ENCODE measurements at places on chromosomes 11 and 22.

- DNase-seq: no peak
These were observed 143.1 kb upstream of the DDI1 start for GRCh38 chr11:103893371-103893770.

- DNase-seq: no peak
These were observed 159.6 kb downstream of the TBC1D22A start for GRCh38 chr22:46922037-46922436.

GRCh38 chr11:120643284-120643683, 131.7 kb downstream of the GRIK4 start:
- no peak for DNase-seq

- peak; percentile 18 for DNase-seq
These were observed 235.3 kb upstream of the SORL1-AS1 start for GRCh38 chr11:121688055-121688491.

- DNase-seq: no peak
These were observed 8.4 kb upstream of the CEP295 start for GRCh38 chr11:93653080-93653479.

DNA sequence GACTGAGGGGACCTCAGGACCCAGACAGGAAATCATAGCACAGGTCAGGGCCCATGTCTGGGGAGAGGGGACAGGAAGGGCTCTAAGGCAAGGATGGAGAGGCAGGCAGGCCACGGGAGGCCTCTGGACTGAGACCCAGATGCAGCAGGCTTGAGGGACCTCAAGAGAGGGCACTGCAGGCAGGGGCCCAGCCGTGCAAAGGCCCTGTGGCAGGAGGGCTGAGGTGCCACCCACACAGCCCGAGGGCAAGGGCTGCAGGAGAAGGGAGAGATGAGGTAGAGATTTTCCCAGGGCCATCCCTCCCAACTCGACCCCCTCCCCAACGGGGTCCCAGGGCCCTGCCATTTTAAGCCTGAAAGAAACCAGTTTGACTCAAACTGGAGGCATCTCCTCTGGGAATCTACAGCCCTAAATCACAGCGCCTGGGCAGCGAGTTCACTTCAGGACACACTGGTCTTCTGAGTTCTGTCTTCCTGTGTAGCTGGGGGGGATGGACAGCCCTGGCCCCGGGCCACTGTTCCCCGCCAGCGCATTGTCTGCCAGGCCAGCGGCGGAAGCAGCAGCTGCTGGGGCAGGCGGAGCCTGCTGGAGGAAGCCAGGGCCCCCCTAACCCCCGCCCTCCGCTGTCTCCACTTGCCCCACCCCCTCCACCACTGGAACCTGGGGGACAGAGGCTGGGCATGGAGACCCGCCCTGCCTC, 20.3 kb upstream of the WNT7B start:
- DNase-seq: peak; percentile 97

GRCh38 chr11:134503100-134503499, 91.1 kb upstream of the B3GAT1 start:
- DNase-seq: no peak

- no peak for DNase-seq
These were observed 800 bp downstream of the KCTD21 start for GRCh38 chr11:78187366-78188285.

- peak; percentile 49 for DNase-seq
These were observed 70.8 kb downstream of the BLID start for GRCh38 chr11:122045181-122045586.

DNA sequence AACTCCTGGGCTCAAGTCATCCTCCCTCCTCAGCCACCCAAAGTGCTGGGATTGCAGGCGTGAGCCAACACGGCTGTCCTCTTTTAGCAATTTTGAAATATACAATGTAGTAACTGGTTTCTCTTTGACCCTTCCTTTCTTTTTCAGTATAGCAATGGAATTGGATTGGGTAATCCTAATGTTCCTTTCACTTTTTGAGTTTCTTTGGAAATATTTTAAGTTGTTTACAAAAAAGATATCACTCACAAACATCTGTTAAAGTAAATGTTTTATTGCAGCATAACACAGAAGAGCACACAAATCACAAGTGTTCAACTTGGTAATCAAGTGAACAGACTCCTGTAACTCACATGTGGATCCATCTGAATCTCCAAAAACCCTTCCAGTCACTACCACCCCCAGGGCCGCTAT, 44.6 kb upstream of the EP300 start:
- DNase-seq: no peak

DNA sequence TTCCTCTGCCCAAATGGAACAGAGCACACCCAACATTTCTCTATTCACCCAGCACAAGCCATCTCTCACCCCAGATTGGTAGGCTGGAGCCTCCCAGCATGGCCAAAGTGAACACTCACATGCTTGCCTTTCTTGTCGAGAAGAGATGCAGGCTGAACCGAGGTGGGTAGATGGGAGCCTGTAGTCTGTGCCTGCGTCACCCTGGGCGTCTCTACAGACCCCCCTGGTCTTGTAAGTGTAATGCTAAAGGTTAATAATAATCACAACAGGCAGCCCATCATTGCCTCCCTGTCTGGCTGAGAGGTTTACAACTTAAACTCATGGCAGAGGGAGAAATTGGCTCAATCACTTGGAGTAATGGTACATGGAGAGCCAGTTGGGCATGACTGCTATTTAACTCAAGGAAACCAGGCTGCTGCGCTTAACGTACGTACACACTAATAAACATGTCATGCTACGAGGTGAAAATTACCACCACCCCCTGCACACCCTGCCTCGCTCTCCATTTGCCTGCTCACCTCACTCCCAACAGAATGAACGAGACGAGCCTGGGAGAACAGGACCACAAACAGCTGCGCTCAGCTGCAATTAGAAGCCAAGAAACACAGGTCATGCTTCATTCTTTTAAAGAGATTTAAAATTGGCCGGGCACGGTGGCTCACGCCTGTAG, 9.1 kb upstream of the ZBTB16 start:
- no peak for DNase-seq

DNA sequence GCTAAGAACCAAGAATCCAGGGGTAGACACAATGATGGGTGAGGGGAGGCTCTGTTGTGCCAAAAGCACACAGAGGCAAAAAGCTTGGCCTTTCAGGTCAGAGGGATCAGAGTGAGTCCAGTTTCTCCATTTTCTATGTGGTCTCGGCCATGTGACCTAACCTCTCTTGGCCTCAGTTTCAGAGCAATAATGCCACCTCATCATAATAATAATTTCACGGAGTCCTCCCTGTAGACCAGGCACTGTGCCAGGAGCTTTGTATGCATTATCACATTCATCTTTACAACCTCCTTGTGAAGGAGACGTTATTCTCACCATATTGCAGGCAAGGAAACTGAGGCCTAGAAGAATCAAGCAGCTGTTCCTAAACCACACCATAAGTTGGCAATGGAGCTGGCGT, 120.2 kb downstream of the WT1 start:
- no peak for DNase-seq

GRCh38 chr11:116730601-116731000, 42.2 kb downstream of the BUD13 start:
- peak; percentile 50 for DNase-seq

- no peak for DNase-seq
These were observed 42.1 kb downstream of the ARL14EP start for GRCh38 chr11:30364837-30365482.

DNA sequence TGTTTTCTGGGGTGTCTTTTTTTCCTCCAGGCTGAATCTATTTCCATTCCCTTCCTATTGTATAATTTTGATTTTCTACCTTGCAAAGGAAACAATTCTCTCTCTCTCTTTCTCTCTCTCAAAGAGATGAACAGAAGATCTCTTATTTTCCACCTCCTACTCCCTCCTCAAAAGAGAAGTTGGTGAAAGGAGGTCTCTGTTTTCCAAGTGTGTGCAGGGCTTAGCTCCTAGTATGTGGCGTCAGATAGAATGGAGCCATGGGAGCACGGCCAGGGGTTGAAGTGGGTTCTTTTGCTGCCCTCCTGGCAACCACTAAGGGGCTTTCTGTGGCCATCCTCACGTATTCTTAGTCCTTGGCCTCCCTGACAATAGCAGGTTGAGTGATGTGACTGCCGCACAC, 480 bp downstream of the TRIM34 start:
- no peak for DNase-seq

- DNase-seq: no peak
These were observed 1.1 kb downstream of the MYBPC3 start for GRCh38 chr11:47351156-47352126.

DNA sequence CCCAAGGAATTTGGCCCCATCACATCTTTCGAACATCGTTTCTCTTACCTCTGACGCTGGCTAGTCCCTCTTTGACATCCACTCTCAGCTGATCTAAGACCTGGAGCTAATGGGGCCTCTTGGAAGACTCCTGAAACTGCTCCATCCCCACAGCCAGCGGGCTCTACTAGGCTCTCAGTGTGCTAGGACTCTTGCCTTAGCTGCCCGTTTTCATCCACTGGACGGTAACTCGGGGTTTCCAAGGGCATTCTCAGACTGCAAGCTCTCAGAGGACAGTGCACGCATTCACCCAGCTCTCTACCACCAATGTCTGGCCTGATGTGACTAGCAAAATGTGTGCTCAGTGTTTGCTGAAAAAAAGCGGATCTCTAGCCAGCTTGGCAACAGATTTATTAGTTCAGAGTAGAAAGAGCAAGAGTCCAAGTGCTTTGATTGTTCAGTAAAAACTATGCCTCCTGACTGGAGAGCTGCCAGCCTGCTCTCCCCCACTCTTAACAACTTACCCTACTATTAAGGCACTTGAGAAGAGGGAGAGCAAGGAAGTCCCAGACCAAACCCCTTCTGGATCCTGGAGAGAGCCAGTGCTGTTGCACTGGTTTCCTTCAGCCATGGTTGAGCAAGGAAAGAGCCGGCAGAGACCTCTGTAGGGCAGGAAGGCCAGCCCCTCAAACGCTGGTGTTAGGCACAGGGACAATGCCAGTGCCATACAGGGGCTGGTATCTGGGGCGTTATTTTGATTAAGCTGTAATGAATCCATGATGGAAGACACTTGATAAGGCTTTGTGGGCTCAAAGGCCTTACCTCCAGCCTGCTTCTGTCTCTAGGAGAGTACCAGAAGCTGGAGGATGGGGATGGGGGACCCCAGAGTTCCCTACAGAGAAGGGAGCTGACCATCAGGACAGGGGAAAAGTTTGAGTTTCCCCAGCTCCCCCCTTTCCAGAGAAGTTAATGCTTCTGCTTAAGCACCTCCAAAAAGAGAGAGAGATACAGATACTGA, 9.2 kb downstream of the RELA start:
- DNase-seq: no peak

DNA sequence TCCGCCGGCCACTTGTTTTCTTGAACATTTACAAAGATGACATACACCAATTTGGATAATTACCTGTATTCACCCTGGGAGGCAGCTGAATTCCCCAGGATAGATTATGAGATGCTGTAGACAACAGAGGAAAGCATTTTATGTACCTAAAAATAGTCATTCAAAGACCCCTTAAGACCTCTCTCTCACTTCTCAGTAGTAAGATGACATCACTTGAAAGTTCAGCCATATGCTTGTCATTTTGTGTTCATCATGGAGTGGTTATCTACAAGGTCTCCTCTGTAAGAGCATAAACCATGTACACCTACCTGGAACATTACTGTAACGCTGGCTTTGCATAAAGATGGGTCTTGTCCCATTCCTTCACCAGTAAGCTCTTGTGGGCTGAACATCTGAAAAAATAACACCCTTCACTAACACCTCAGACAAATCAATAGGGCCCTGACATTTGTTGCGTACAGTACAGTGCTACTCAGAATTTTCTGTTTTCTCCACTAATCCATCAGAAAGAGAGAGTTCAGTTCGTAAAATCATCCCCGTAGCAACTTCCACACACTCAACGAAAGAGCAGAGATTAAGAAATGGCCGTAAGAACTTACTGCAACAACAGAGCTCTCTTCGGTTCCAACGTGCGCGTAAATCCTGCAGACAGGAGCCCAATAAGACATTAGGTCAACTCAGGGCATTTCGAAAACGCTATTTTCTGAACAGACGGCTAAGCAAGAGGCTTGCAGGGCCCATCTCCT, 15.6 kb upstream of the WDR74 start:
- DNase-seq: no peak

DNA sequence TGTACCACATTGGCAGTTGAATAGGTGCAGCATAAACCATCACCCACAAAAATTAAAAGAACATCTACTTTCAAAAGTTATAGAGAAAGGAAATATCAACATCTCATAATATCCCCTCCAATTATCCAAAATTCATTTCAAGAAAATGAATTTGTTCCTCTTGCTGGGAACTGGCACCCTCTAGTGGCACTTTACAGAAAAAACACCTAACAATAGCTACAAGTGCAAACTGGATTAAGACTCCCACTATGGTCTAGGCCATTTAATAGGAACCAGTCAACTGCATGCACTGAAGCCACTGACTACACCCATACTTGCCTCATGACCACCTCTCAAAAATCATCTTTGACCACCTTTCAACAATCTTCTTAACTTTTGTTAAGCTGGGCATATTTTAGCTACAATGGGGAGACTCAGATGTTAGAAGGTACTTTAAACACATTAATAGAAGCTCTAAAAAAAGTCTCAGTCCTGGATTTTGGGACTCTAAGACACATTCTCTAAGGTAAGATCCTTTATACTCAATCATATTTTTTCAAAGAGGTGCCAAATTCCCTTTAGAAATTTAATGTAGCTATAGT, 17.3 kb downstream of the TRAF6 start:
- DNase-seq: peak; percentile 48

DNA sequence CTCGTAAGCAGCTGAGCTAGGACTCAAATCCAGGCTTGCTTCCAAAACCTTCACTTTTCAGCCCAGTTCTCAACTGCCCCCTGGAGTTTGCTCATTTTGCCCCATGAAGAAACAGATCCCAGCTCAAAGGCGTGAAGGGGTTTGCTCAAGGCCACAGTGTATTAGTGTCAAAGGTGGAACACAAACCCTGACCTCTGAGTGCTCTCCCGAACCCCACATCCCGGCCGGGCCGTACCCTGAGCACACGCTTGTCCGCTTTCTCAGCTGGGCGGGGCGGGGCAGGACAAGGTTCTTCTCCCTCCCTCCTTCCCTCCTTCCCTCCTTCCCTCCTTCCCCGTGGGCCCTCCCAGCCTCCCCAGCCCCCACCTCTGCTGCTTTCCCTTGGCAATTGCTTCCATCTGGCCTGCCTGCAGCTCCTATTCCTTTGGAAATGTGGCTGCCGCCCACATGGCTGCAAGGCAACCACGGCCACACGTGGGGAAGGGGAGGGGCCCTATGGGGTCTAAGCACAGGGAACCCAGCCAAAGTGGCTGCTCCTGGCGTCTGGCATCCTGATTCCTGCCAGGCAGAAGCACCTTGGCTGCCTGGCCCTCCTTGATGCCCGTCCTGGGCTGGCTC, 4.1 kb downstream of the ST3GAL4 start:
- DNase-seq: peak; percentile 94

DNA sequence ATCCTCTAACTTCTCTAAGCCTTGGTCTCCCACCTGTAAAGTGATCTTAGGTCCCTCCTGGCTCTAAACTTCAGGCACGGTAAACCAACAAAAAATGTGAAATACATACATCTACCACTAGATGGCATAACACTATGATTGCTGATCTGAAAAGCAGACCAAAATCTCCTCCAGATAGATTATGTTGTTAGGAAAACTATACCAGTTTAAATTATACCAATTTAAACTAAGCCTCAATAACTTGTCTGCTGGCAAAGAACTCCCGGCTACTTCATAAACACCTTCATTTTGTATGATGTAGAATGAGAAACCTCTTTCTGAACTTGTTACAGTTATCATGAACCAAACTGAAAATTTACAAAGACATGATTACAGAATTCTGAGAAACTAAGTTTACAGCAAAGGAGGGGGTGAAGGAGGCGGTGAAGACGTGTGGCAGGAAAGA, 85.9 kb downstream of the SBF2 start:
- DNase-seq: peak; percentile 51

- no peak for DNase-seq
These were observed 31.8 kb downstream of the YPEL1 start for GRCh38 chr22:21703684-21704316.

Data from GM03348 (cell line).